Fibroblast of lung (primary cell): ENCODE measurements at places on chromosomes 16 and 17. TPM values are rescaled to one million over a fixed set of nuclear protein-coding genes. Genes with fewer than 3 reads are reported as not detected.
A peak's percentile ranks its signal among the peaks of the same experiment; 100 is the strongest.

KRTAP4-9 gene
- total RNA-seq: not detected in 2 replicates

CSH1 gene
- total RNA-seq: not detected in 2 replicates

C17orf100 gene
- 0.26 and 0.33 TPM in 2 replicates for total RNA-seq

UMOD gene
- total RNA-seq: not detected in 2 replicates

FSCN2 gene
- 1.5 and 2.0 TPM in 2 replicates for total RNA-seq

TMEM231 gene
- total RNA-seq: 4.1 and 9.6 TPM in 2 replicates

WDR59 gene
- 14.9 and 16.0 TPM in 2 replicates for total RNA-seq

ST6GALNAC2 gene
- total RNA-seq: 0.83 and 1.0 TPM in 2 replicates

SAMD14 gene
- total RNA-seq: 2.1 and 2.3 TPM in 2 replicates

POLR2C gene
- 105 and 106 TPM in 2 replicates for total RNA-seq

CLDN9 gene
- not detected in 2 replicates for total RNA-seq

ENPP7 gene
- not detected in 2 replicates for total RNA-seq

SLC46A1 gene
- 3.6 and 5.1 TPM in 2 replicates for total RNA-seq

- DNase-seq: no peak
Measured at GRCh38 chr16:1643521-1643920, 31.4 kb downstream of the CRAMP1 start.

GRCh38 chr17:80894439-80894721, 97.3 kb upstream of the CHMP6 start:
- no peak for DNase-seq

GRCh38 chr16:4463522-4464163, 10.8 kb downstream of the NMRAL1 start:
- DNase-seq: no peak

DNA sequence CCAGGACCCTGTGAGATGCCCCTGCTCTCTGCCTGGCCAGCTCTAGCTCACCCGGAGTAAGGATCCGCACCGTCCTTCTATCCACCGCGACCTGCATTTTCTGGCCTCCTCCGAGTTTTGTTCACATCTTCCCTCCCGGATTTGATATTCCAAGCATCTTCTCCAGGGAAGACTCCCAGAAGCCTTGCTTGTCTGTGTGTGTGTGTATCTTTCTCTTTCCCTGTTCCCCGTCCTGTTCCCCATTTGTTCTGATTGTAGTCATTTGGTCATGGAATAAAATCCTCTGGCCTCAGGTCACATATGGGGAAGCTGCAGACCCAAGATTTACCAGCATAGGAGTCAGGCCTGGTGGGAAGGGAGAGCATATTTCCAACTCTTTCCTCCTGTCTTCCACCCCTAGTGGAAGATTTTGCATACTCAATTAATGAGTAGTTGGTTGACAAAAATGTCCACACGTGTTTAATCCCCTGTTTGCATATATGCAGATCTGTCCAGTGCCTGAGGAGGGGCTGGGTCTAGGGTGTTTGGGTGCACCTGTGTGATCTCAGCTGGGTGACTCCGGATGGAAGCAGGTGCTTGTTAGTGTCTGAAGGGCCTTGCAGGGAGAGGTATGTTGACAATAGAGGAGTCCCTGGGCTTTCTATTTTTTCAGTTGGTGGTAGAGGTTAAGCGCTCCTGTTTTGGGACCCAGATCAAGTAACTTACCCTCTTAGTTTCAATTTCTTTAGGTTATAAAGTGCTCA, 1.9 kb downstream of the PRAC1 start:
- no peak for DNase-seq

DNA sequence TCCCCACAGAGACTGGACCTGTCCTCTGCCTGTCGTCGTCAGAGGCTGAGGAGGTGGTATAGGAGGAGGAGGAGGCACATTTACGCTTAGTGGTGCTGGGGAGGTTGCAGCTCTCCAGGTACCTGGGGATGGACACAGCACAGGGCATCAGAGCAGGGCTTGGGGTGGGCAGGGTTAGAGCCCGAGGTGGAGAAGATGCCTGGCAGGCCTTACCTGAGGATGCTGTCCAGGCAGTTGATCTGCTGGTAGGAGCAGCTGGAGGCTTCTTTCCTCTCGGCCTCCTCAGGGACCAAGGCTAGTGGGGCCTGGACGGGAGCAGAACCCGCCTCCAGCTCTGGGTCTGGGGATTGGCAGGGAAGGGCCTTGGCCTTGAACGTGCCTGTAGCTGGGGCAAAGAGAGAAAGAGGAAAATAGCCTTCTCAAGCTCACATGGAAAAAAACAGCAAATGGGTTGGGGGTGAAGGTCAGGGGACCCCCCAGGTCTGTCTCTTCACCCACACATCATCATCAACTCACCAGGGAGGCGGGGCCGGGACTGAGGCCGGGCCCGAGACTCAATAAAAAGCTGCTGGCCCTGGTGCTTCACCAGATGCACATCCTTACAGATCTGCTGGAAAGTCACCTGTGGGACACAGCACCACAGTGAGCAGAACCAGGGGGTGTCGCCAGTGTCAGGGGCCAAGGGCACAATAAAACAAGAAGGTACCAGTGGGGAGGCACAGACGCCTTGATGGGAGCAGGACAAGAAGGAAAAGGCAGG, 5.6 kb downstream of the PER1 start:
- DNase-seq: no peak

DNA sequence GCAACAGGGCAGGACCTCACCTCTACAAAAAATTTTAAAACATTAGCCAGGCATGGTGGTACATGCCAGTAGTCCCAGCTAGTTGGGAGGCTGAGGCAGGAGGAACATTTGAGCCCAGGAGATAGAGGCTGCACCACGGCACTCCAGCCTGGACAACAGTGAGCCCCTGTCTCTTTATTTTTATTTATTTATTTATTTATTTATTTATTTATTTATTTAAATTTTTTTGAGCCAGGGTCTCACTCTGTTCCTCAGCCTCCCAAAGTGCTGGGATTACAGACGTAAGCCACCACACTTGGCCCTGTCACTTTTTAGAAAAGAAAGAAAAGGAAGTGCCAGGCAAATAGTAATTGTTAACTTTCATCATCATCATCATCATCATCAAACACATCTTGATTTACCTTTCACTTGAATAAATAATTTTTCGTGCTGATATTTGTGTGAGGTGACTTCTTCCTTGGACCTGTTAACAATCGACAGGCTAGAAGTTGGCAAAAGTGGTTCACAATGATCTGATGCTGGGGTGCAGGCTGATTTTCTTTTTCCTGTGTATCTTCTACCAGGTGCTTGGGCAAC, 6.6 kb downstream of the PALB2 start:
- DNase-seq: no peak

GRCh38 chr17:29140051-29140621, 40.1 kb downstream of the MYO18A start:
- peak; percentile 65 for DNase-seq

- DNase-seq: peak; percentile 53
Measured at GRCh38 chr17:49976163-49976827, 7.3 kb downstream of the DLX4 start.

DNA sequence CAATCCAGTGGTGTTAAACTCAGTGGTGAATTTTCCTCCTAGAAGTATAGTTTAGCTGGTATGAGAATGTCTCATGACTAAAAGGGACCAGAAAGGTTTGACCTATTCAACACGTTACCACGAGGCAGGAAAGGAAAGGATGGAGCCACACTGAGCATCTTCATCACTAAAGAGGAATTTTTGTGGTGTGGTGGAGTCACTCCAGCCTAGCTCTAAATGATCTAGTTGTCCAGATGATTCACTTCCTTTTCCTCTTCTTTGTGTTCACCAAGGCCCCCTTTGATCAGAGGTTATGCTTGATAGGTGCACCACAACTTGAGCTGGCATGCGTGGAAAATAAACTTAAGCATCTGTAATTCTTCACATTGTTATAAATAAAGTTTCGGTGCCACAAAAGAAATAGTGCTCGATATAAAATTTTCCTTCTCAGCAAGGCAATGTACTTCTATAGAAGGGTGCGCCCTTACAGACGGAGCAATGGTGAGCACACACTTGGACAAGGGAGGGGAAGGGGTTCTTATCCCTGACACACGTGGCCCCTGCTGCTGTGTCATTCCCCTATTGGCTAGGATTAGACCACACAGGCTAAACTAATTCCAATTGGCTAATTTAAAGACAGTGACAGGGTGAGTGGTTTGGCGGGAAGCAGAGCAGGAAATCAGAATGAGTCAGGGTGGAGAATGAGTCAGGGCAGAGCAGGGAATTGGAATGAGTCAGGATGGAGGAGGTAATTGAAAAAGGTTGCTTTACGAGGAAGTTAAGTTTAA, 254.6 kb downstream of the HS3ST3A1 start:
- DNase-seq: peak; percentile 92

GRCh38 chr16:20822521-20823325, 16.4 kb downstream of the REXO5 start:
- no peak for DNase-seq

- no peak for DNase-seq
Measured at GRCh38 chr17:39920218-39921210, 2.1 kb upstream of the GSDMB start.

- DNase-seq: peak; percentile 58
Measured at GRCh38 chr17:15513058-15513791, 45.8 kb upstream of the CDRT4 start.

DNA sequence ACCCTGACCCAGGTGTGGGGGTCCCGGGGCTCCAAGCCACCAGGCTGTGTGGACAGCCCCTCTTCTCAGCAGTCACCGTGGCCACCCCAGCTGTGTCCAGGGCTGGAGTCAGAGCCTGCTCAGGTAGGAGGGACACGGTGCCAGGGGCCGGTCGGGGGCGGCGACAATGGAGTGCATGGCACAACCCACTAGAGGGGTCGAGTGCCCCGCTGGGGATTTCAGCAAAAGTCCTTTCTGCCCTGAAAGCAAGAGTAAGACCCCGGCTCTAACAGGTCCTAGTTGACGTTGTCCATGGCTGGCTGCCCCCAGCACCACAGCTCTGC, 11.3 kb downstream of the UTS2R start:
- DNase-seq: no peak

DNA sequence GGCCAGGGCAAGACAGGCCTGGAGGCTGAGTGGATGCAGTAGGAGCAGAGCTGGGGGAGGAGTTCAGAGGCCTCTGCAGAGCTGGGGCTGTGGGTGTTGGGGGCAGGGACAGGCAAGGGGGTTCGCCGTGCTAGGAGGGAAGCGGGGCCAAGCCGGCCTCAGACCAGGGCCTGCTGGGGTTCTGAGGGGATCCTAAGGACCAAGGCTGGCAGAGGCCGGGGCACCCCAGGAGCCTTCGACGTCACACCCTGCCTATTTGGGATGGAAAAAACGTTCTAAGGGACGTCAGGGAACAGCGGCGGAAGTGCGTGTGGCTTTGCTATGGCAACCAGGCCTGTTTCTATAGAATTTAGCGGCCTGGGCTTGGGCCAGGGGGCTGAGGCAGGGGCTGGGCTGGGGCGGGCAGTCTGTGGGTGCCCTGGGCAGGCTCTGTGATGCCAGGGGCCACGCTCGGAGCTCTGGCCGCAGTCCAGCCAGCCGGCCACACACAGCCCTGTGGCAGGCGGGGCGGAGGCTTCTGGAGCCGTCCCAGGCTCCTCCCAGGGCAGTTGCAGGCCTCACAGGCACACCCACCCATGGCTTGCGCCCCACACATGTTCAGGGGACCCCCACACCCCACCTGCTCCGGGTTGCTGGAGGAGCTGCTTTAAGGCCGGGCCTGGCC, 3.7 kb downstream of the TRAF7 start:
- peak; percentile 85 for DNase-seq

GRCh38 chr16:57770361-57770760, 31.9 kb downstream of the KIFC3 start:
- DNase-seq: no peak

DNA sequence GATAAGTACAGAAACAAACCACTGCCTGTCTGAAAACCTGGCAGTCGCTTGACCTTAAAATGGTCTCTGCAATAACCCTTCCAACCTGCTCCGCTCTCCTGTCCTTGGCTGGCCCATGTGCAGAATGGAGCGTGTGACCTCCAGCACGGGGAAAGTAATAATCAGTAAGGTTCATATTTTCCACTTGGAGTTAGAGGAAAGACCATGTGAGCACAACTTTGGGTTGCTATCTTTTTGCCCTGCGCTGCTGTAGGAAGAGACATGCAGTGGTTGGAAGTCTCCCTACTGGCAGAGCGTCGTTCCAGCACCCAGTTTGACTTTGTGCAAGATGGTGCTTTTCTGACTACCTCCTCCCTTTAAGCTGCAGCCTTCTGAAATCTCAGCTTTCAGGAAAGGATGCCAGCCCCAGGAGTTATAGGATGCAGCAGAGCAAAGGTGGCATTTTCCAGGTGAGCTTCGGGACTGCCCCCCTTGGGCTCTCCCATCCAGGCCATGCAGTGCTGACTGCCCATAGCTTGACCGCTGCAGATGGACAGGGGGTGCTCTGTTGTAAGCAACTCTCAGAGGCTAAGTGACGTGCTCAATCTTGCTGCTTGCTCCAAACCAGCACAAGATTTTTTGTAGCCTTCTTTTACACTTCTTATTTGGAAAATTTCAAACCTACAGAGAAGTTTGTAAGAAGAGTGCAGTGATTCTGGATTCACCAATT, 110.7 kb upstream of the NOL11 start:
- DNase-seq: no peak

GRCh38 chr17:69552986-69553667, 138.6 kb downstream of the MAP2K6 start:
- DNase-seq: no peak

DNA sequence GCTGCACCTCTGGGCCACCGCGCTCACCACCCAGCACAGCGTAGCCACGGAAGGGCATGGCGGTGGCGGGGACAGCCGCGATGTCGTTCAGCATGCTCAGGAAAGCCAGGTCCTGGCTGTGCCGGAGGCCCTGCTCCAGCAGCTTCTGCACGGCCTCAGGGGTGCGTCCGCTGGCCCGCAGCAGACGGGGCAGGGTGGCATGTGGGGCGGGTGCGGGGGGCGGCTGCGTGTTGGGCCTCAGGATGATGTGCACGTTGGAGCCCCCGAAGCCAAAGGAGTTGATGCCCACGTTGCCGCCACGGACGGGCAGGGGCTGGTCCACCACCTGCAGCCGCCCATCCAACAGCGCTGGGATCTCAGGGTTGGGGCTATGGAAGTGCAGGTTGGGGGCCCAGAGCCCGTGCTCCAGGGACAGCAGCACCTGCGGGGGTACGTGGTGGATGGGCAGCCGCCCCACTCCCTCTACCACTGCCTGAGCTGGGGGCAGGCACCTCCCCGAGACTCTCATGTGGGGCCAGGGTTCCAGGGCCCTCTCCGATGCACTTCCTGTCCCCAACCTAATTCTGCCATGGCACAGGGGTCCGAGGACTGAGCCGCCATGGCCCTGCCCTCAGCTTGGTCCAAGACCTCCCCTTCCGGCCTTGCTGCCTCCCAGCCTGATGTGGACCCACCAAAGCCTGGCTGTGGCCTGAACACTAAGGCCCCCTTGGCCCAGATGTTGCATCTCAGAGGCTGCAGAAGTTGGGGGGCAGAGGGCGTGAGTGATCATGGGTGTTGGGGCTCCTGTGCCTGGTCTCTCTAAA, 6.6 kb downstream of the FASN start:
- no peak for DNase-seq

DNA sequence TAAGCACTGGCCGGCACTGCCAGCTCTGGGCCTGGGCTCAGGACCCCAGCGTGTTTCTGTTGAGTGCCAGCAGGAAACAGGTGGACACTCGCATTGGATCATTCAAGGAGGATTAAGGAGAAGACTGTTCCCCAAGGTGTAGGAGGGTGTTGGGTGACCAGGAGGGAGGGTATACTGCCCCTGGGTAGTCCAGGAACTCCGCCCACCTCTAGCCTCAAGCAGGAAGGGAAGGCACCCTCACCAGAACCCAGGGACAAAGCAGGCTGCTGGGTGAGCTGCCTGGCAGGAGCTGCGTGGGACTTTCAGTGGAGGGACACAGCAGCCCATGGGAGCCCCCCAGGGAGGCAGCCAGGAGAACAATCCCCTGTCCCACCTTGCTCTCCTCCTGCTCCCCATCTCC, 7.7 kb upstream of the RAB37 start:
- no peak for DNase-seq

GRCh38 chr16:55832773-55833691, at the start of gene CES1:
Gene CES1 (minus strand): TSS chr16:55833096. CDS start chr16:55833055, 41 bp downstream.
- no peak for DNase-seq
